NCI-H187 treated with DMSO at 0.1 percent for 48 hours (cell line): ENCODE measurements at places on chromosomes 5 and 9.

DNA sequence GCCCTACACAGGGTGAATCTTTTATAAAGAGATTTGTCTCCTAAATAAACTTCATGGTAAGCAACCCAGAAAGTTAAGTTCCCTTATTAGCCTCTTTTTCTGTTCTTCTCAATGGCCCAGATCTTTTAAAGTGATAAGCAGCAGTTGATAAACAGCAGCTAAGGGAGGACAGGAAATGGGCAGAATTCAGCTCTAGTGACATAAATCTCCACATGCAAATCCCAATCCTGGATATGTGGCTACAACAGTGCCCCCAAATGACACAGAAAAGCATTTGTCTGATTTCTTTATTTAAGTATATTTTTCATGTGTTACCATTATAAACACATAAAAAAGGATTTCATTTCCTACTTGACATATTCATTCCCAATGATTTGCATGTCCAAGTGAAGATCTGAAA lies 199.0 kb downstream of the DTWD2 start:
- no peak for DNase-seq

DNA sequence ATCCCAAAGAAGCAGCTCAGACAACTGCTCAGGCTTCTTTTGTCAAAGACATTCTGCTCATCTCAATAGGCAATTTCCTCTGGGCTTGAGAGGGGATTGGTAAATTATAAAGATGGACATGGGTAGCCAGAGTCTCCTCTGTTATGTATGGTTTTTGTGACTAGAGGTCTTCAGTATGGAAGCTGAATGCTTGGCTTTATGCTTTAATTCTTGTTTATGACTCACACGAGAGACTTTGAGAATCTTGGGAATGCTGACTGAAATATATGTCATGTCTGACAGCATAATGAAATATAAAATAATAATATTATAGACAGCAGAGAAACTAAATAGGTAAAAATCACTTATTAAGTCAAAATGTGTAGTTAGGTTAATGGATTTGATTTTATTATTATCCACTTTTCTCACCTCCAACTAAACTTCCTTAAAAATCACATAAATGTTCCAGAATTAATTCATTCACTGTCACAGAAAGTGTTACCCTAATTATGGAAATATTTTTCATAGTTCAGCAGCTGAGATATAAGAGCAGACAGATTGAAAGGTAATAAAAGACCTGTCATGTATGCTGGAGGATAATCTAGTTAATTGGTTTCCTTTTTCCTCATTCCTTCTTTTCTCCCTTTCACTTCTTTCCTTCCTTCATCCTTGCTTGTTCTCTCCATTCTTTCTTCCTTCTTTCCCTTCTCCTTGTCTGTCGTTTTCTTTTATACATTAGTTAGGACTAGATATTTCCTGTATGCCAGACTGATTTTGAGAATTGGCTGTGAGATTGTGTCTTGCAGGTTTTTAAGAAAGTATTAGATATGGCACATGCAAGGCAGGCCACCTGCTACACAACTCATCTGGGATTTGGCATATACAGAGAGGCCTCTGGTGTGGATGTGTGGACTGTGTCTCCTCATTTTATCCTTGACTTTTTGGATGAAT lies 1866.1 kb upstream of the NUDT12 start:
- no peak for DNase-seq

DNA sequence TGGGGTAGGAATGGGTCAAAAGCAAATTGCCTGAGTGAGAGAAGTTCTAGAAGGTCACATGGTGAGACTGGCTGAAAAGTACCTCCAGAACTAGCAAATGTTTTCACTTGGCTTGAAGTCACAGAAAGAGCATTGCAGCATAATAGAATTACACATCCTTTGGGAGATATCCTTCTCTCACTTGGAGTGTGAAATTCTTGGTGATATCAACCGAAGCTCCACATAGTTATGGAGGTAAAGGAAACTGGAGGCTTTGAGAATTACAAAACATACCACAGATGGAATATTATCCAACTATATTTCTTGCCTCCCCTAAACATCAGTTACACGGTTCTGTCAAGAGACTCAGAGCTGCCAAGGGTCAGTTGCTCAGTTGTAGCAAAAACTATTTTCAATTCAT lies 182.4 kb downstream of the SEMA5A start:
- DNase-seq: no peak

DNA sequence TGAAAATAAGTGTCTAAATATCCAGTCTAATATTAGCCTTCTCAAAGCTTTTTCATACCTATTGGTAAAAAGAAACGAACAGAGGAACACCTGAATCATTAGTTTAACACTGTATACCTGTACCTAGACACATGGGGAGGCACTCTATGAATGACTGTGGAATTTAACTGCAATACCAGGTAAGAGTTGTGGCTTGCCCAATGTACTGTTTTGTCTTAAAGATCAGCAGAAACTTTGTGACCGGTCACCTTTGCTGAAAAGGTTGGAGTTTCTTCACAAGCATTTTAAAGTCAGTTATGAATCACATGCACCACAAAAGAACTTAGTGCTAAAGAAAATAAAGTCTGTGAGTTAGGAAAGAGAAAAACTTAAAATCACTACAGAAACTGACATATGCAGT lies 2.4 kb downstream of the PGGT1B start:
- DNase-seq: no peak

DNA sequence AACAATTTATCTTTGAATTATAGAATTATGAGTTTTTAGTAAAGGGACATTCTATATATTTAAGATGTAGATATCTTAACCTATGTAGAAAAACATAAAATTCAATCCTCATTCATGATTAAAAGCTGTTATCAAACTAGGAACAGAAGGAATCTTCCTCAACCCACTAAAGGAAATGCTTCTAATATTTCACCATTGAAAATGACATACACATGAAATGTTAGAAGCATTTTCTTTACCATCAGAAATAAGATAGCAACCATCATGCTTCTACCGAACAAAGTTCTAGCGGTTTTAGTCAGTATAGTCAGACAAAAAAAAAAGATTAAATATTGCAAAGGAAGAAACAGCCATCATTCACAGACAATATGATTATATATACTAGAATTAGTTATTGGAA lies 32.2 kb downstream of the SHOC1 start:
- no peak for DNase-seq

- no peak for DNase-seq
These were observed 58.8 kb downstream of the PTBP3 start for GRCh38 chr9:112274600-112274999.

DNA sequence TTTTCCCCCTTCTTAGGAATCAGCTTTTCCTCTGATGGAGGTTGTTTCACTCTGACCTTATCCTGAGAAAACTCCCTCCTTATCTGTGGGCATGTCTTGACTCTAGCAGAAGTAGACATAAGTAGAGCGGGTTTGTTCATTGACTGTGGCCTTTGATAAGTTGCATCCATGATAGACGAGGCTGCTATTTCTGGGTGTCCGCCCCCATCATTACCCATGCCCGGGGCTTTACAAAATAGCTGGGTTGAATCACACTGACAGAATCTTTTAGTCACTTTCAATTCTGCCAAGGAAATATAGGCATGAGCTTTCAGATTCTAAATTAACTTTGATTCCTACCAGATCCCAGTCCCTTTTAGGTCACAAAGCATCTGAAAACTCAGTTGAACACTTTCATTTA lies 223.8 kb downstream of the SEC61B start:
- DNase-seq: no peak

DNA sequence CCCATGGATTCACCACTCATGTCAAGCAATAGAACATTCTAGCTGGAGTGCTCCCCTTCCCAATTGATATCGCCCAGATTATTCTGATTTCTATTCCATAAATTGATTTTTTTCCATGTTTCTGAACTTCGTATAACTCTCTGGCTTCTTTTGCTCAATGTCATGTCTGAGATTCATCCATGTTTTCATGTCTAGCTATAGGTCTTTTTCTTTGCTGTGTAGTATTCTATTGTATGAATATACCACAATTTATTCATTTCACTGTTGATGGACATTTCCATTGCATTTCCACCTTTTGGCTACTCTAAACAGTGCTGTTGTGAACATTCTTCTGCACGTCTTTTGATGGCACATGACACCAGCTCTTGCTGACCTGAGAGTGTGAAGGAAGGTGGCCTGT lies 19.6 kb downstream of the PTPA start:
- DNase-seq: no peak
